ENCODE measurements at places on chromosomes 2 and 18.

DNA sequence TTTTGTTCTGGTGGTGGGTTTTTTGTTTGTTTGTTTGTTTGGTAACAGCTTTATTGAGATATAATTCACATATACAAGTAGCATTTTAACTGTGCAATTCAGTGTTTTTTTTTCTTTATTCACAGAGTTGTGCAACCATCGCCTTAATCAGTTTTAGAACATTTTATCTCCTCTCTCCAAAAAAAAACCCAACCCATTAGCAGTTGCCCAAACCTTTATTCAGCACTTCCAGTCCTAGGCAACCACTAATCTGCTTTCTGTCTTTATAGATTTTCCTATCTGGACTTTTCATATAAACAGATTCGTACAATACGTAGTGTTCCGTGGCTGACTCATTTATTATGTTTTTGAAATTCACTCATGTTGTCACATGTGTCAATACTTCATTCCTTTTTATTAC lies 38.7 kb downstream of the CCDC138 start:
- no peak overlapping the region for H3K27ac ChIP-seq
- H3K4me3 ChIP-seq, result no peak overlapping the region
- DNase-seq, result no peak
- H3K36me3 ChIP-seq, result peaks cover 13% of the 10 kb centered on the region
- H3K4me1 ChIP-seq, result peaks cover 12% of the 10 kb centered on the region
- H3K27me3 ChIP-seq, result no peaks in the 10 kb centered on the region

GRCh38 chr2:217790681-217791392 lies 212.0 kb downstream of the TNS1 start:
- no peak overlapping the region for H3K27ac ChIP-seq
- H3K27me3 ChIP-seq, result no peaks in the 10 kb centered on the region
- H3K4me1 ChIP-seq, result peaks cover 86% of the 10 kb centered on the region
- H3K36me3 ChIP-seq, result no peaks in the 10 kb centered on the region
- DNase-seq, result no peak
- H3K4me3 ChIP-seq, result peak overlapping the region; percentile 71

GRCh38 chr18:50209311-50209710 lies 14.4 kb upstream of the MYO5B start:
- H3K27me3 ChIP-seq, result no peaks in the 10 kb centered on the region
- H3K4me3 ChIP-seq, result no peak overlapping the region
- DNase-seq, result no peak
- peaks cover 29% of the 10 kb centered on the region for H3K4me1 ChIP-seq
- H3K36me3 ChIP-seq, result no peaks in the 10 kb centered on the region

DNA sequence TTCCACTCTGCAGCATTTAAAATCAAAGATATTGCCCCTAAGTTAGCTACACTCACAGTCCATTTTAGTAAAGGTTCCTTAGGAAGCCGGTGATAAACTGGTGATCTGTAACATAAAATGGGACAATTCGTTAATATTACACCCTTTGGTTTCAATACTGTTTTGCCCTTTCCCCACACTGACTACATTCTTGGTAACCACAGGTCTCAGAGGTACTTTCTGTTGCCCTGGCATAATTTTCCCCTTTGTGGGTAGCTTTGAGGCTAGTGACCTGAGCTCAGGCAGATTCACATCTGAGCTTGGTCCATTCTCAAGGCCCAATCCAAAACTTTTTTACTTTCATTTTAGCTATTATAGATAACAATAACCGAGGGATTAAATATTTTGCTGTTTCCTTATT lies 32.9 kb upstream of the CSRNP3 start:
- H3K27me3 ChIP-seq, result no peaks in the 10 kb centered on the region
- no peaks in the 10 kb centered on the region for H3K36me3 ChIP-seq
- H3K4me3 ChIP-seq, result no peak overlapping the region
- H3K27ac ChIP-seq, result no peak overlapping the region
- no peak for DNase-seq

DNA sequence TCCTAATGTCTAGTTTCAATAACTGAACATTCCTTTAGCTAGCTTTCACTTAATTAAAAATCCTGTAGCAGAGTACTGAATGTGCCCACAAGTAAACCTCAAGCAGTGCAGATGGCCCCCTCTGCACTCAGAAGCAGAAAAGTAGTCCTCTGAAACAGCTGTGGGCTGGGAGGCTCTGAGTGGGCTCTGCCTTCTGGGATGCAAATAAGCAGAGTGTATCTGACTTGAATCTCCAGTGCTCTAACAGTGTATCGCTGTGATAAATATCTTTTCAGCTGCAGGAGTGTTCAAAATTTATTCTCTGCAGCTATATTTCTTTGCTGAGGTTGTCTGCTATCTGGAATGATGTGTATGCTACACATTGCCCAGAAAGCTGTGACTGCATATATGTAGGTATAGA lies 44.8 kb upstream of the SYT4 start:
- H3K27ac ChIP-seq, result no peak overlapping the region
- no peak for DNase-seq
- no peak overlapping the region for H3K4me3 ChIP-seq
- H3K36me3 ChIP-seq, result no peaks in the 10 kb centered on the region
